Amniotic stem cell (primary cell): ENCODE measurements at places on chromosomes 6 and 20.
A peak's percentile ranks its signal among the peaks of the same experiment; 100 is the strongest.

DNA sequence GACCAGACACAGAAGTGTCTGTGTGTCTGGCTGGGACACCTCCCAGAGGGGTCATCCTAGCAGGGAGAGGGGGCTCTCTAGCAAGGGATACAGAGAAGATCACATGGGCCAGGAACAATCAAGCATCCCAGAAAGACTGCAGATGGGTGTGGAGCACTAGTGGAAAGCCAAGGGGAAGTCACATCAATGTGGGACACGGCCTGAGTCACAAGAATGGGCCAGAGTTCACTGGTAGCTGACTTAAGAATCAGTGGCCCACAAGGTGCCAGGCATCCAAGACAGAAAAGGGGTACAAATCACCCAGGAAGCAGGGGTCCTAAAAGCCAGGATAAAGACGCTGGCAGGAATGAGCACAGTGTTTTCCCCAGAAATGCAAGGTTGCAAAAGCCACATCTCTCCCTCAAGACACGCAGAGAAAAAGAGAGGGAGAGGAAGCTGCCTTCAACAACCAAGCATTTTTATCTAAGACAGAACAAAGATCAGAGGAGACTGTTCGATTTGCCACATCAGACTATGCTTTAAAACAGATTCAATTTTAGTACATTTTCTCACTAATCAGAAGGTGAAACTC, 113.6 kb upstream of the DST start:
- DNase-seq: no peak

DNA sequence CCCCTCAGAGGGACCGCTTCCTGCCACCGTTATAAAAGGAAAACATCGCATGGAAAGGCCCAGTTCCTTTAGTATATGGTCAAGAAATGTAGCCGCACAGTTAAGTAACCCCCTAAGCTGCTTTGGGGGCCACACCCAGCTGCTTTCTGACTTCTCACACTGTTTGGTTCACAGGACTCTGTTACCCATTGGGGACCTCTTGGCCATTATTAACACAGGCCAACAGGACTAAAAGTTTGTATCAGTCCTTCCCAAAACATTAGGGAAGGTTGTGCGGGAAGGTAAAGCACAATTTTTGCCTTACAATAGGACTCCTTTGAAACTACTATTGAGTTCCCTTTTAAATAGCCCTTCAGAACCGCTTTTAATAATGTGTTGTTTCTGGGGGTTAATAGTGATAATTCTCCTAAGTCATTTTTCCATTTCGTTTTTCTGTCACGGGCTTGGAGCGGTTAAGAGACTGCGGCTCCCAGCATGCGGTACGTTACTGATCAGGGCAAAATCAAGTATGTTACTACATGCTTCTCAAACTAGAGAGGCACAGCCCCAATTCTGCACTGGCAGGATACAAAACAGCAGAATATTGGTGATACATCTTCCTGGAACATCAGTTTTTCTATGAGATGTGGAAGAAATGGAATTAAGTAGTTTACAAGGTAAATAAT, 668 bp upstream of the RPP40 start:
- DNase-seq: no peak

DNA sequence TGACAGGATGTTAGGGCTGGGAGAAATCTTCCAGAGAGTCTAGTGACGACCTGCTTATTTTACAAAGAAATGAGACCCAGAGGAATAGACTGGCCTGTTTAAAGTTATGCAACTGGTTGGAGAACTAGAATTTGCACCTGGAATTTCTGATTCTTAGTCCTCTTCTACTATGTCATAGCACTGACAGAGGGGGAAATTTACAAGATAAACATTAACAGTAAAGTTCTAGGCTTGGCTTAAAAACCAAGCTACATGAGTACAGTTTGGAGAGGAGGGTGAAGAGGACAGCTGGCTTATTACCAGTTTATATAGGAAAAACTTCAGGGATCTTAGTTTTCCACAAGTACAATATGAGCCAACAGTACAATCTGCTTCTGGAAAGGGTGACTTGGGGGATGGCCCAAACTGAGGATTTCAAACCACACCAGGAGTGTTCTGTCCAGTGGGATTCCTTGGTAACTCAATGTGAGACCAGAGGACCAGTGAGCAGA, 269.6 kb downstream of the CD109 start:
- no peak for DNase-seq

GRCh38 chr6:113776998-113777397, 80.1 kb upstream of the MARCKS start:
- DNase-seq: no peak

- peak; percentile 63 for DNase-seq
Measured at GRCh38 chr6:157981395-157982101, at the start of gene SYNJ2. TSS of gene SYNJ2 (plus strand) at chr6:157981863. CDS start at chr6:157981962, 99 bp downstream.
